Endothelial cell of coronary artery (primary cell): ENCODE measurements at places on chromosomes 5 and 9. TPM values are rescaled to one million over a fixed set of nuclear protein-coding genes. Genes with fewer than 3 reads are reported as not detected.

Gene CCDC183
- under 0.01 and 1.1 TPM in 2 replicates for total RNA-seq

Gene F2RL1
- total RNA-seq, result 19.3 and 64.2 TPM in 2 replicates

Gene RAB24
- total RNA-seq, result 14.0 and 22.0 TPM in 2 replicates

Gene PCDHA5
- 0.09 TPM in 2 replicates for total RNA-seq

Gene CCL28
- total RNA-seq, result 0.18 and 0.38 TPM in 2 replicates

Gene MEGF10
- 0.09 and 0.36 TPM in 2 replicates for total RNA-seq

Gene PCDHGA3
- 0.54 and 1.9 TPM in 2 replicates for total RNA-seq

Gene FBXL7
- 6.1 and 6.9 TPM in 2 replicates for total RNA-seq

Gene IFNA2
- total RNA-seq, result not detected in 2 replicates

Gene PPIC
- 43.6 and 54.5 TPM in 2 replicates for total RNA-seq

Gene DIAPH1
- total RNA-seq, result 38.1 and 41.3 TPM in 2 replicates

Gene PTPN3
- under 0.01 and 2.8 TPM in 2 replicates for total RNA-seq

Gene TLX3
- total RNA-seq, result not detected in 2 replicates

Gene SPAAR
- total RNA-seq, result 10.4 and 12.7 TPM in 2 replicates

Gene PROB1
- 0.72 and 1.2 TPM in 2 replicates for total RNA-seq

Gene SLC6A7
- not detected in 2 replicates for total RNA-seq

Gene OR4F3
- total RNA-seq, result 0.19 TPM in 1 of 2 replicates, not detected in the other

Gene ARAP3
- 30.1 and 35.6 TPM in 2 replicates for total RNA-seq

Gene GRAMD2B
- 0.45 and 2.4 TPM in 2 replicates for total RNA-seq

Gene CFAP157
- not detected in 2 replicates for total RNA-seq

Gene SLC6A19
- total RNA-seq, result not detected in 2 replicates

Gene PCDHB5
- 0.56 and 1.4 TPM in 2 replicates for total RNA-seq

Gene OXCT1
- total RNA-seq, result 32.6 and 39.8 TPM in 2 replicates

Gene MARCOL
- not detected in 2 replicates for total RNA-seq

Gene POU5F2
- 0.54 and 0.85 TPM in 2 replicates for total RNA-seq

Gene SPARC
- total RNA-seq, result 628 and 1,632 TPM in 2 replicates

Gene WWC1
- total RNA-seq, result under 0.01 and 0.36 TPM in 2 replicates

Gene SNCAIP
- total RNA-seq, result 4.4 and 14.4 TPM in 2 replicates

Gene OLFML2A
- total RNA-seq, result under 0.01 and 0.28 TPM in 2 replicates

Gene MEGF9
- 6.6 and 7.8 TPM in 2 replicates for total RNA-seq

Gene SPATA6L
- total RNA-seq, result 0.47 and 1.3 TPM in 2 replicates

Gene RUFY1
- 40.1 and 65.0 TPM in 2 replicates for total RNA-seq

Gene SPATA31E1
- total RNA-seq, result not detected in 2 replicates

Gene FOXD4L5
- total RNA-seq, result 0.09 TPM in 2 replicates

Gene MAMDC2
- total RNA-seq, result 3.0 and 10.2 TPM in 2 replicates

Gene ZDHHC11B
- not detected in 2 replicates for total RNA-seq

Gene TICAM2
- total RNA-seq, result 0.45 and 1.5 TPM in 2 replicates

Gene CDH9
- total RNA-seq, result not detected in 2 replicates

Gene NEUROG1
- total RNA-seq, result not detected in 2 replicates

Gene LRSAM1
- 9.8 and 12.7 TPM in 2 replicates for total RNA-seq

Gene SEMA5A
- total RNA-seq, result under 0.01 and 12.7 TPM in 2 replicates

Gene CDC20B
- total RNA-seq, result not detected in 2 replicates

Gene WDR38
- not detected in 2 replicates for total RNA-seq

Gene FAM163B
- not detected in 2 replicates for total RNA-seq

Gene TGFBI
- 96.9 and 107 TPM in 2 replicates for total RNA-seq

Gene CCL27
- not detected in 2 replicates for total RNA-seq

Gene DAB2IP
- total RNA-seq, result 14.2 and 18.0 TPM in 2 replicates

Gene KIF12
- 0.18 TPM in 1 of 2 replicates, not detected in the other for total RNA-seq

Gene STK32A
- total RNA-seq, result under 0.01 and 0.38 TPM in 2 replicates

Gene SVEP1
- total RNA-seq, result under 0.01 and 0.66 TPM in 2 replicates

Gene SLC46A2
- not detected in 2 replicates for total RNA-seq

Gene CLIC3
- 0.90 and 7.6 TPM in 2 replicates for total RNA-seq

Gene GRXCR2
- total RNA-seq, result not detected in 2 replicates

Gene FOXD4L6
- under 0.01 TPM in 1 of 2 replicates, not detected in the other for total RNA-seq

Gene TMEM174
- total RNA-seq, result not detected in 2 replicates

Gene LEAP2
- total RNA-seq, result 0.09 and 0.19 TPM in 2 replicates

Gene DIMT1
- total RNA-seq, result 29.8 and 30.0 TPM in 2 replicates

Gene SCGB3A2
- not detected in 2 replicates for total RNA-seq

Gene DTWD2
- total RNA-seq, result 1.7 TPM in 2 replicates
